ENCODE measurements at places on chromosomes 16 and 17.

DNA sequence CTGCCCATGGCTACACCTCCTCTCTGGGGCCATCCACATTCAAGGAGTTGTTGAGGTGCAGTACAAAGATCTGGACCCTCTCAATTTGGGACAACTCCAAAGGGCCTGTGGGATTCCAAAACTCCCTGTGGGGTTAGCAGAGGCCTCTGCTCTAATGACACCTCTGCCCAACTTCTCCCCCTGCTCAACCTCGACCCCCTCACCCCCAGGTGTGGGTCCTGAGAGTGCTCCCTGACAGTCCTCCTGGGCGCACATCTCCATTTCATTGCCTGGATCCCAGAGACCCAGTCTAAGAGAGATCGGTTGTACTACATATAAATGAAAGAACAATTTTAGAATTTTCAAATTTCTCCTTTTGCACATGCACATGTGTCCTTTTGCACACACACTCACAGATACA lies 73.0 kb upstream of the NKD1 start:
- DNase-seq = no peak

DNA sequence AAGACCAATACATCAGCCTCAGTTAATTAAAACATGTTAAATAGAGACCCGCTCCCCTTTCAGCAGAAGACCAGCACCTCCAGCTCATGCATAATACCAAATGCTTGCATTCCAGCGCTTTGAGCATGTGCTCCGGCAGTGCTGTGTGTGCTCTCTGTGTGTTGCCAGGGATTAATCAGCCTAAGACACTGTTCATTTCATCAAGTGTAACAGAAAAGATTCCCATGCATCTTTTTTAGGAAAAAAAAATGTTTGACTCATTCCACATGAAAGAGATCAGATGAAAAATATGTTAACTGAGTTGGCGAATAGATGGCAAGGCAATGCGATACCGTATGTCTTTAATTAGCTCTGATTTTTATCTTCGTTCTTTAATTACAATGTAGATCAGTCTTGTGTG lies 187.6 kb downstream of the RPTOR start:
- no peak for DNase-seq

GRCh38 chr17:32971171-32971570 lies 20.5 kb upstream of the SPACA3 start:
- no peak for DNase-seq

GRCh38 chr17:5680766-5681165 lies 96.5 kb upstream of the NLRP1 start:
- DNase-seq = no peak

- no peak for DNase-seq
Observed at GRCh38 chr16:81515281-81515680, 70.7 kb downstream of the CMIP start.

DNA sequence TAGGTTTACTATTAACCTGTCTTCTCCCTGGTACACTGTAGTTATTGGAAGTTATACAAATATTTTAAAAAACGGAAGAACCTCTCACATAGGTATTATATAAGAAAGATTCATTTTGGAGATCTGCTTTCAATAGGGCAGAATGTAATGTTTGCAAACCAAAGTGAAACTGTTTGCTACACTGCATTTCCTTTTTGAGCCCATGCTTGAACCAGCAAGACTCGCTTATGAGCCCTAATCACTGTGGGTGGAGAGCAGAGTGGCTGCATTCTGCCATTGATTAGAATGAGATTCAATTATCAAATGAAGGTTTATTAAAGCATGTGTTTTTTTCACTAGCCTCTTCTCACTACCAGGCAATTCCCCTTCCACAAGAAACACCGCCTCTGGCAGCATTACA lies 589.7 kb downstream of the CDH11 start:
- DNase-seq = no peak

- no peak for DNase-seq
Observed at GRCh38 chr16:56013962-56014552, 138.9 kb upstream of the CES5A start.

- DNase-seq = no peak
Observed at GRCh38 chr16:89020068-89020924, 43.3 kb upstream of the CBFA2T3 start.

- no peak for DNase-seq
Observed at GRCh38 chr17:64107500-64108236, 22.3 kb downstream of the ERN1 start.

DNA sequence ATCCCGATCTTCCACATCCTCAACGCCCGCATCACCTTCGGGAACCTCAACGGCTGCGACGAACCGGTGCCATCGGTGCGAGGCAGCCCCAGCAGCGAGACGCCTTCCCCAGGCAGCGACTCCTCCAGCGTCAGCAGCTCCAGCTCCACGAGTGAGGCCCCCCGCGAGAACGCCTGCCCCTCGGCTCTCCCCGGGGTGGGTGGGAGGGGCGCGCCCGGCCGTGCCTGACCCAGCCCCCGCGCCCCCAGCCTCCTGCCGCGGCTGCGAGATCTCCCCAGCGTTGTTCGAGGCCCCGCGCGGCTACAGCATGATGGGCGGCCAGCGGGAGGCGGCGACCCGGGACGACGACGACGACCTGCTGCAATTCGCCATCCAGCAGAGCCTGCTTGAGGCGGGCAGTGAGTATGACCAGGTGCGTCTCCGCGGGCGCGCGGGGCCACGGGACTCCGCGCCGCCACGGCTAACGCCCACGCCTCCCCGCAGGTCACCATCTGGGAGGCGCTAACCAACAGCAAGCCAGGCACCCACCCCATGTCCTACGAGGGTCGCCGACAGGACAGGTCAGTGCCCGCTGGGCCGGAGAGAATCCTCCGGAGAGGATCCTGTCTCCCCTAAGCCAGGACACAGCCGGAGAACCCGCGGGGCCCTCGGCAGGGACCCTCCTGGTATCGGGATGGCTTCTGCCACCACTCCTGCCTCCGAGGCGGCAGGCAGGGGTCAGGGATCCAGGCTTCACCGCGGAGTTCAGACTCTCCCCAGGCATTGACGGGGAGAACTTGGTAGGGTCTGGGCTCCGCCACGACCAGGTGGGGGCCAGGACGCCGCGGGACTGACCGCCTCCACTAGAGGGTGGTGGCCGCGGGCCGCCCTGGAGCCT lies 10.1 kb downstream of the CORO6 start:
- no peak for DNase-seq

DNA sequence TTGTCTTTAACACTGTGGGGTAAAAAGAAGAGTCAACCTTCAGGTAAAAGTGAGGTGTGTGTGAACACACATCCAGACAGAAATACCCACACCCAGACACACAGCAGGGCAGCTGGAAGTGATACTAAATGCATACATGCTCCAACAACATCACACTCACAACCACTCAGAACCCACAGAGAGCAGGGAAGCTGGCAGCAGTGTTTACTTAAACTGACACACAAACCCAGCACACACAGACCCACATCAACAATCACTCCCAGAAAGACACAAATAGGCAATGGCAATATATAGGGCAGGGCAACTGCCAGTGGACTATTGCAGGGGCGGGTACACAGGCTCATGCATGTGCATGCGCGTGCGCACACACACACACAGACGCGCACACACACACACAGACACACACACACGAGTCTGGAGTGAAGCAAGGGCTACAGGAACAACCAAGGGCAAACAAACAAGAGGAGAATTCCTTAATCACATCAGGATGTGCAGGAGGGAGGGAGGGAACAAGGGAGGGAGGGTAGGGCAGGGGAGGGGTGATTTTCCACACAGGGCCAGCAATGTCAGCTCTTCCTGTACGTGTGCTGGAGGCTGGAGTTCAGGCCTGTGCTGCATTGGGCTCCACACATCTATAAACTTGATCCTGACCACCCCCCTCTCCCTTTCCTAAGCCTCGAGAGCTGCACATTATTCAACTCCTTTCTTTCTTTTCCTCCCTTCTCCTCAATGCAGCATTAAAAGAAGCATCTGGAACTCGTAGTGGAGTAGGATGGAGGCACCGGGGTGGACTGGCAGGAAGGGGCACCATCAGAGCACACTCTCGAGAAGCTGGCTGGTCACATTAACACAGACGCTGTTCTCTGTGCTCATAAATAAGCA lies 30.1 kb downstream of the HIC1 start:
- no peak for DNase-seq

DNA sequence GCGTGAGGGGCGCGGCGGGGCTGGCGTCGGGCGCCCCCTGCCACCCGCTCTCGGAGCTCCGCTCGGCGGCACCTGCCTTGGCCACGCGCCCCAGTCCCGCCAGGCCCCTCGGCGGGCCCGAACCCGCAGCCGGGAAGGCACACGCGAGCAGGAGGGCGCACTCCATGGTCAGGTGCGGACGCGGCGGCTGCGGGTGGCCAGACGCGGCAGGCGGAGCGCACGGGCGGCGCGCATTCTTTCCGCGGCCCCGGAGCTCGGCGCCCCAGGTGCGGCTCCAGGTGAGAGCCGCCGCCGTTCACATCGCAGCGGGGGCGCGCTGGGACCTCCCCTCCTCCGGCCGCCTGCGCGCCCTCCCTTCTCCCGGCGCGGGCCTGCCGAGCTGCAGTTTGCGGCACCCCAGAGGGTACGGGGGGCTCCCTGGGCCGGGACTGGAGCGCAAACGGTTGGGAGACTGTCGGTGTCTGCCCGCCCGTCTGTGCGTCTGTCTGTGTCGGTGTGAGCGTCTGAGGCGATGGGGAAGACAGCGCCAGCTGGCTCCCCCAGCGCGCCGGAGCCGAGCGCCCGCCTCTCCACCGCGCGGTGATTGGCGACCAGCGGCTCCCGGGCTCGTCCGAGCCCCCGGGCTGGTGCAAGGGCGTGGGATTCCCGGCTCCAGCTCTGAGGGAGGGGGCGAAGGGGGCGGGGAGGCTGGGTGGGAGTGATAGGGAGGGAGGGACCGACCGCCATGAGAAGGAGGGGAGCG lies at the start of gene ADAMTS18:
Gene ADAMTS18, minus strand, starts transcription at position 505 of the 742 bp plus-strand sequence. Its CDS starts 339 bp downstream, at position 166.
- no peak for DNase-seq

- DNase-seq = no peak
Observed at GRCh38 chr17:37737081-37737480, 7.8 kb downstream of the HNF1B start.

DNA sequence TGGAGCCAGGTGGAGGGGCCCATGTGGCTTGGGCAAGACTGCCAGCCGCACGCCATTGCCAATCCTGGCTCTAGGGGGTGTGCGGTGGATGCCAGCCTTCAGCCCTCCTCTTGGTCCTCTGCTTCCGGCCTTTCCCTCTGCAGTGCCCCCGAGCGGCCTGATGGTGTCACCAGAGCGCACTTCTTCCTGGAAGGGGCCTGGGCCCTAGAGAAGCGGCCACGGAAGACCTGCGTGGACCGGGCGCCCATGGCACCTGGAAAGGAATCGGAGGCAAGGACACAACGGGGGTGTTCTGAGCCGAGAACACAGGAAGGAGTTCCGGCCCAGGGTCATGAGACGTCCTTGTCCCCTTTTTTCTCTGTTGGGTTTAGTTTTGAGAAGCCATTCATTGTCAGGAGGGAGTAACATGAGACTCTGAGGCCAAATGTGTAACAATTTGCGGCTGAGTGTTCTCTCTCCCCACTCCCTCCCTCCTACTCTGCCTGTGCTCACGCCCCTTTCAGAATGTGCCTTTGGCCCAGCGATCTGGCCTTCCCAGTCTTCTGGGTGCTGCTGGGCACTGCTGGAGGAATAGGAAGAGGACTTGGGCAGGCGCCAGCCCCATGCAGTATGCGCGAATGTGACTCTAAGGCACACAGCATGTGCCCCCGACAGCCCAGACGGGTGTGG lies 92.8 kb downstream of the IRX3 start:
- no peak for DNase-seq

- no peak for DNase-seq
Observed at GRCh38 chr17:16930571-16931317, 41.2 kb downstream of the TNFRSF13B start.

DNA sequence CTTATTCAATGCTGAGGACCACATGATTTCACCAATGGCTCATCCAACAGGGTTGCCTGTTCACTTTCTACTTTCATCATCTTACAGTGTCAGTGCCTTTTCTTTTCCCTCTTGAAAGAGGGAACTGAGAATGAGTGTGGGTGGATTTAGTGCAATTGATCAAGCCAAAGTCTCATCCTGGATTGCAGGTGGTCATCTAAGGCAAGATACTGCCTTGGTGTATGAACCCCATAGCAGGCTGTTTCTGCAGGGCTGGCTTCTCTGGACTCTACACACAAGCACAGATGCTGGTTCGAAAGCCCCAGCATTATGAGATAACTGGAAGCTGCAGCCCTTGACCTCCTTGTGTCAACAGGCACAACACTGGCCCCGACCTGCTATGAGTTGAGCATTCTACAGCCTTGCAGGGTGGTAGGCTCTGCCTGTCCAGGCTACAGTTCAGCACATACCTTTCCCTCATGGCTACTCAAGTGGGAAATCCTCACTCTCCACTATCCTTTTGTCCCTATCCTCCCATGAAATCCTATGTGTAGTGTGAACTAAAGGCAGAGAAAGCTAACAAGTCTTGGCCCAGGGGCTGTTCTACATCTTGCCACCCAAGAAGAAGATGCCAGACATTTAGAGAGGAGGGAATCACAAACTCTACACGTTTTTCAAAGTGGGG lies 358.7 kb downstream of the SLC39A11 start:
- no peak for DNase-seq

- no peak for DNase-seq
Observed at GRCh38 chr16:3963203-3963602, 82.7 kb upstream of the CREBBP start.

DNA sequence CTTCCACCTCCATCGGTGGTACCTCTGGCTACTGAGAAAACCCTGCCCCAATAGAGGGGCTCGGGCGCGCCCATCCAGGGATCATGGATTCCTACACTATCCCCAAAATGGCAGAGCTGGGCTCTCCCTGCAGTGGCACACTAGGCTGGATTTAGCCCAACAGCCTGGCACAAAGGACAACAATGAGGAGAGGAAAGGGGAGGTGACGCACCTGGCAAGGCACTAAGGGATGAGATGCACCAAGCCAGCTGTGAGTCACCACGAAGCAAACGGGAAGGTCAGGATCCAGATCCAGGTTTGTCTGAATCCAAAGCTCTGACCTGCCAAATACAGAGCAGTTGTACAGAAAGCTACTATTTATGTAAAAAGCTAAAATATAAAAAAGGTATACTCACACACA lies 18.1 kb downstream of the UBE2O start:
- no peak for DNase-seq

- DNase-seq = no peak
Observed at GRCh38 chr17:31807846-31808245, 51.2 kb downstream of the COPRS start.

- DNase-seq = no peak
Observed at GRCh38 chr17:77720946-77721845, 237.3 kb upstream of the TNRC6C start.

DNA sequence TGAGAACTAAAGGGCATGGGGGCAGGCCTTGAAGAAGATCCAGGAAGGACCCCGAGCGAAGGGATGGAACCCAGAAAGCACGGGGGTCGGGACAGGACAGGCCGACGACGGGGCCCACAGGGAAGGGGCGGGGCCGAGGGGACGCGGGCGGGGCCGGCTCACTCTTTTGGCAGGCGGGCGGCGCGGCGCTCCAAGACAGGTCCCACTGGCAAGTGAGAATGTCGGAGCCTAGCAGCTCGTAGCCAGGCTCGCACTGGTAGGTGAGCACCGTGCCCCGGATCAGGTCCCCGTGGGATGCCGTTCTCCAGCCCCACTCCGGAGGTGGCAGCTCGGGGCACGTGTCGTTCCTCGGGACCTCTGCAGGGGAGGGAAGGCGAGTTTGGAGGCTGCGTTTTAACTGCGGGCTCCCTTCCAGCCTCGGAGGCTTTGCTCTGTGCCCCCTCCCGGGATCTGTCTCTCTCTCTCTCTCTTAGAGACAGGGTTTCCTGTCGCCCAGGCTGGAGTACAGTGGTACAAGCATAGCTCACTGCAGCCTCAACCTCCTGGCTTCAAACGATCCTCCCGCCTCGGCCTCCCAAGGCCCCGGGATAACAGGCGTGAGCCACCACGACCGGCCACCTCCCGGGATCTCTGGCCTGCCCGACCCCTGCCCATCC lies 13.7 kb upstream of the CDIPT start:
- DNase-seq = no peak

- DNase-seq = no peak
Observed at GRCh38 chr17:64240741-64241347, 22.2 kb downstream of the TEX2 start.

- no peak for DNase-seq
Observed at GRCh38 chr17:57289130-57289529, 32.8 kb downstream of the MSI2 start.
